ENCODE measurements at places on chromosomes 2 and 18.

- DNase-seq: no peak
Measured at GRCh38 chr2:206422493-206422892, 20.8 kb upstream of the ADAM23 start.

- DNase-seq: peak; percentile 62
Measured at GRCh38 chr18:36419900-36420531, 122.5 kb downstream of the FHOD3 start.

DNA sequence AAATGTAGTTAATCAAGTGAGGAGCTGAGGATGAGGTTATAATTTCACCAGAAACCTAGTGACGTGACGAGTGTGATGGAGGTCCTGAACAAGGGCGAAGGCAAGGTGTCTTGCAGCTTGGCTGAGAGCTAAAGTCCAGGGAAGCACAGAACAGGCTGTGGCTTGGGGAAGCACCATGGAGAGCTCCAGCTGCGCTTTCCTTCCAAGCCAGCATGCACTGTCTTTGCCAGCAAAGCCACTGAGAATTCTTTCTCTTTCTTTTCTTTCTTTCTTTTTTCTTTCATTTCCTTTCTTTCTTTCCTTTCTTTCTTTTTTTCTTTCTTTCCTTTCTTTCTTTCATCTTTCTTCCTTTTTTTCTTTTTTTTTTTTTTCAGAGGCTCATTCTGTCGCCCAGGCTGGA is 239.3 kb downstream of the FBXO15 start:
- no peak for DNase-seq

GRCh38 chr2:66430505-66431273 is 4.2 kb upstream of the MEIS1 start:
- no peak for DNase-seq

- DNase-seq: no peak
Measured at GRCh38 chr2:60739156-60739555, 16.9 kb upstream of the PAPOLG start.

DNA sequence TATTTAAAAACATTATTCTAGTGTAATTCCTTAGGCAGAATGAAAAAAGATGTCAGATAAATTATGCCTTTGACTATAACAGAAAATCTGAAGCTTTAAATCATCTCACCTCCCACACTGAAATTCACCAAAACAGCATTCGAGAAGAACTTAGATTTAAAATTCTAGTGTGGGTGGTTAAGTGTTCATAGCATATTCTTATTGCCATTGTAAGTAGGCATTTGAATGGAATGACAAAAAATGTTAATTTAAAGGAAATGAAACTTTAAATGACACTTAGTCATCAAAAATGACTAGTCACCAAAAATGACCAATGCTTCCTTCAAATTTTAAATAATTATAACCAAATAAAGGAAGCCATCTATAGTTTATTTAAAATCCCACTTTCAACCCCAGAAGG is 7.0 kb upstream of the ZNF407 start:
- DNase-seq: no peak

- DNase-seq: peak; percentile 27
Measured at GRCh38 chr18:74905247-74905646, 303.7 kb downstream of the PTGR3 start.

GRCh38 chr2:62313449-62314227 is 117.7 kb downstream of the B3GNT2 start:
- DNase-seq: no peak

- peak; percentile 9 for DNase-seq
Measured at GRCh38 chr2:54106631-54107454, 8.6 kb upstream of the ACYP2 start.

GRCh38 chr2:119744335-119744939 is 15.3 kb upstream of the PTPN4 start:
- no peak for DNase-seq

GRCh38 chr18:1244397-1245122 is 339.9 kb downstream of the ADCYAP1 start:
- DNase-seq: no peak

DNA sequence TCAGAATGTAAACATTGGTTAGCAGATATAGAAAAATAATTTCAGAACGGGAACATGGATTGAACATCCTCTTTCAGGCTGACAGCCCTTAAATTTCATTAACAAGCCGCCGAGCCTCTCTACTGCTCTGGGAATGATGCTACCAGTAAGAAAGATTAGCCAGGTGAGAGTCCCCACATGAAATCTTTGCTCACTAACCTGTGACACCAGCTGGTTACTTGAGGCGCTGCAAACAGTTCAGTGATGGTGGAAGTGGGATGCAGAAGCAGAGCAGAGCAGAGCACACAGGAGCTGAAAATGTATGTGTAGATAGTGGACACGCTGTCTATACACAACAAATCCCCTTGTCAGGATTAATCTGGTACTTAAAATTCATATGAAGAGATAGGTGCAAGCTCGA is 721.1 kb downstream of the DPP10 start:
- peak; percentile 60 for DNase-seq

GRCh38 chr18:57648414-57648813 is 26.8 kb upstream of the NARS1 start:
- no peak for DNase-seq

- no peak for DNase-seq
Measured at GRCh38 chr2:24164416-24164973, 10.4 kb upstream of the FAM228A start.

DNA sequence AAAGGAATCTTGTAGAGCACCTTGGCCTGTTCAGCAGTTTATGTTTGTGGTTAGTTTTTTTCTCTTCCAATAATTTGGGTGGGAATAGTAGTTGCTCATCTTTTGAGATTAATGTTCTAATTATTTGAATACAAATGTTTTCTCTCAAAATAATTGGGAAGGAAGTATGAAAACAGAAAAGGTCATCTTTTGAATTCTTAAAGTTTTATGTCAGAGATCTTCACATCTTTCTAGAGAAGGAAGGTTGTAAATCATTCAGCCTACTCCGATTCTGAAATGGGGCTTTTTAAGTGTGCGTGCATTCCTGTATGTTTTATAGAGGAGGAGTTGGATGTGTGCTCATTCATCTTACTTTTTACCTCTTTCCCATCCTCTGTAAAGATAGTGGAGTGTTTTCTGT is 29.0 kb downstream of the GRHL1 start:
- no peak for DNase-seq

GRCh38 chr18:78130232-78131195 is 849.1 kb upstream of the SALL3 start:
- no peak for DNase-seq

- no peak for DNase-seq
Measured at GRCh38 chr2:238433941-238434845, 7.5 kb downstream of the ASB1 start.

DNA sequence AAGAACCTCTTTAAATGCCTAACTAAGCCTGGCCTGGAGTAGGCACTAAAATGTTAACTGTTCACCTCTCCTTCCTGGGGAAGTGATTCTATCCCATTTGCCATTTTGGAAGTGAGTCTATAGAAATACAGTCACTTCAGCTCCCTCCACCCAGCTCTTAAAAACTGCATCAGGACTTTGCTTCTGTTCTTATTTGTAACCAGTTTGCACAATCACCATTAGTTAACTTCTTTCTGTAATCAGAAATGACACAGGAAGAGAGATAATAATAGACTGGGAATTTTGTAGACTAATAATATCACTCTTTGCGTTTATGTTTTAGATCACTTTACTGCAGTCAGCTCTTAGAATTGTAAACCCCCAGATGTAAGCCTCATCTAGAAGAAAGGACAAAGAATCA is 16.0 kb upstream of the MARCO start:
- no peak for DNase-seq

DNA sequence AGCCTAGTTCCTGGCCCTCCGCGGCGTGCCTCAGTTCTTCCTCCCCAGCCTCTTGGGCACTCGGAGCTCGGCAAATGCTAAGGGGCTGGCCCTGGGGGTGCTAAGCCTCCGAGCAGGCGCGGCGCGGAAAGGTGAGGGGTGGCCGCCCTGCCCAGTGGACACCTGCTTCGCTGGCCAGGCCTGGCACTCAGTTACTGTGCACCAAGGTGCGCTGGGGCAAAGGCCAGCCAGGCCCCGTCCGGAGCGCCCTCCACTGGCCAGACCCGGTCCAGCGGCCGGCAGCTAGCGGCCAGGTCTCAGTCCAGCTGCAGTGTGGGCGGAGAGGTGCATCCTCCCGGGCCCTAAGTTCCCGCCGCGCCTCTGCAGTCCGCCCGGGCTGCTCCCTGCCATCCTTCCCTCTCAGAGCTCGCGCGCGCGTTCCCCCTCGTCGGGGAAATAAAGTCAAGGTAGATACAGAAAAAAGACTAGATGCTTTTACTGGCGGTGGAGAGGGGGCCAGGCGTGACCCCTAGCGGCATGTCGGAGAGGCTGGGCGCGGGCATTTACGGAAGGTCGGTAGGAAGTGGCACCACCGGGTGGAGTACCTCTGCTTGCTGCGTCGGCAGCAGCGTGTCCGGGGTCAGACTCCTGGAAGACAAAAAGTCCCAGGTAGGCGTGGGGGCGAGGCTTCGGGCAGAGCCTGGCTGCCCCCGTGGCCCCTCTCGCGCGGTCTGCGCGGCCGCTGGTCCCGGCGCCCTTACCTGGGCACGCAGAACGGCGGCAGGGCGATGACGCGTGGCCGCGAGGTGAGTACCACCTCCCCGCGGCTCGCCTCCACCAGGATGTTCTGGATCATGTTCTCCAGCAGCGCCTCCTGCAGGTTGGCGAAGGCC is 9.4 kb upstream of the CRYBA2 start:
- DNase-seq: peak; percentile 46

- DNase-seq: no peak
Measured at GRCh38 chr18:48841381-48842258, 109.1 kb downstream of the SMAD7 start.

- peak; percentile 18 for DNase-seq
Measured at GRCh38 chr18:9613550-9614400, 584 bp downstream of the PPP4R1 start.

GRCh38 chr2:122233372-122233771 is 477.9 kb downstream of the TSN start:
- no peak for DNase-seq

DNA sequence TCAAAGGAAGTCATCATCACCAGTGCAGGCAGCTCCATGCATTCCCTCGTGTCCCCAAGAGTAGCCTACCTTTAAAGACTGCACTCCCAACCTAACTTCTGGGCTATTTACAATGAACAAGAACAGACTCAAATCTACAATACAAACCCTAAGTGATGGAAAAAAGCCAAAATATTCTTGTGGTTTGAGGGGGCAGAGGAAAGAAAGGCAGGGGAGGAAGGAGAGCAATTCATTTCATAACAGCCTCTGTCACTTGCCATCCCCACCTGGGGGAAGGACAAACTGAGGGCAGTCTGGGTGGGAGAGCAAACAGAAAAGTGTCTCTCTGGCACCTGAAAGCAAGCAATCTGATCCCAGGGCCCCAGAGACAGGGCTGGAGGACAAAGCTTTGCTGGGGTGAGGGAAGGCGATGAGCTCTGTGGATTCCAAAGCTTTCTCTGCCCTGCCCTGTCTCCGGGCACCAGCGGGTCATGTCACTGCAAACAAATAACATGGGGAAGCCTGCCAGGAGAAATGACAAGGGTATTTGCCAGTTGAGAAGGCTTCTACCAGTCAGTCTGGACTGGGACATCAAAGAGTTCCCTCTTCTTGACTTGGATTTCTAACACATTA is 528.0 kb upstream of the TNP1 start:
- no peak for DNase-seq

GRCh38 chr2:238868616-238869292 is 20.9 kb downstream of the TWIST2 start:
- peak; percentile 58 for DNase-seq

DNA sequence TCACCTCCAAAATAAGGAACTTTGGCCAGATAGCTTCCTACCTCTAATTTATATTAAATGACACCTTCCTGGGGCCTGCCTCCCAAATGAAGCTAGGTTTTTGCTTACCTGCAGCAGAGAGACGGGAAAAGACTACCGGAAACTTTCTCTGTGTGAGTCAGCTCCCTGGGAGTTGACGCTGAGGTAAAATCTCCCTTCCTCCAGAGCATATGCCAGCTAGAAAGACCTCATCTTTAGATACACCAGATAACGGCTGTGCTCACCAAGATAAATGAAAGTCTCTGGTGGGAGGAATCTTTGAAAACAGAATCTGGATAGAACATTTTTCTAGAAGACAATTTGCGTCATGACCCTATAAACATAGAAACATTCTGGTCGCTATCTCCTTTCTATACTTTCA is 99.7 kb upstream of the RFX8 start:
- no peak for DNase-seq

GRCh38 chr2:32701806-32702205 is 74.0 kb downstream of the TTC27 start:
- DNase-seq: no peak

All from NCI-H524 (cell line).